Activated T-helper 1 cell treated with anti-CD3 and anti-CD28 coated beads, Interleukin-12 subunit alpha, Interleukin-12 subunit beta, Interleukin-2, Interleukin-4 antibody, amounts not matched to agents 30 ng/mL and 10 ng/mL and 1 ng/mL, durations not matched to agents 14 hours and 24 hours and 36 hours (primary cell): ENCODE measurements at places on chromosomes 1 and 21. TPM values are rescaled to one million over a fixed set of nuclear protein-coding genes. Genes with fewer than 3 reads are reported as not detected.

DNA sequence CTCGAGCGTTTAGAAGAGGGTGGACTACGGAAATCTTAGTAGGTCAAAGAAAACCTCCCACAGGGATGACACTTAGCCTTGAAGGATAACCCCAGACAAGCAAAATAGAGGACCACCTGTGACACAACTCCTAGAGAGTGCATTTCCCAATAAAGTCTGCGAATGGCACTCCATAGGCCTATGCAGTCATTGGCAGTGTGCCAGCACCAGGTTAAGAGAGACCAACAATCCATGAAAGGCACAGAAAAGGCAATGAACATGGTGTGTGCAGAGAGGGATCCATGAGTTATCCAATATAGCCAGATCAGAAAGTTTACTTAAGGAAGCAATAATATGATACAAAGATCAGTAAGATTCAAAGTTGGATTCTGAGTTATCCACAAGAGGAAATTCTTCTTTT lies 45.2 kb upstream of the FMO2 start:
- no peak for DNase-seq

The TAS1R3 gene
- total RNA-seq: 0.22 and 0.34 TPM in 2 replicates

The NUAK2 gene
- 1.1 and 1.3 TPM in 2 replicates for total RNA-seq

GRCh38 chr1:91537281-91537986 lies 36.8 kb downstream of the CDC7 start:
- DNase-seq: no peak

- DNase-seq: no peak
These were observed 64.6 kb downstream of the NMNAT2 start for GRCh38 chr1:183353597-183353996.

The PTGER3 gene
- 1.3 and 1.4 TPM in 2 replicates for total RNA-seq

The KIF14 gene
- 11.5 and 12.5 TPM in 2 replicates for total RNA-seq

- no peak for DNase-seq
These were observed at the start of gene S100A12 for GRCh38 chr1:153375511-153375910. TSS of gene S100A12 (minus strand) at chr1:153375621. CDS start at chr1:153374592, 1,029 bp downstream.

The SERPINC1 gene
- total RNA-seq: 0.26 TPM in 1 of 2 replicates, not detected in the other
